ENCODE measurements at places on chromosomes 4 and X.

DNA sequence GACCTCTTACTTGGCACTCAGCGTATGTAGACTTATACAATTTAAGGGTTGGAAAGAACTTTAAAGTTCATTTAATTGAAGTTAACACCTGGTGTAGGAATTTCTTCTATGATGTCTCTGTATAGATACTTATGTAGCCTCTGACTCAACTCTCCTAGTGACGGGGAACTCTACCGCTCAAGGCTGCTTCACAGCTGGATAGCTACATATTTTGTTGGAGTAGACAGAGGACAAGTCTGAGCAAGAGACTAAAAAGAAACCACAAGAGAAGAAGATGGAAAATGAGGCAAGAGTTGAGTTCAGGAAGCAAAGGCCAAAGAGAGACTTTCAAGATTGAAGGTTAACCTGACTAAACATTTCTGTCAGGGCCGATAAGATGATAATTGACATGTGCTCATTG is 52.6 kb downstream of the GPR50 start:
- DNase-seq, result no peak

DNA sequence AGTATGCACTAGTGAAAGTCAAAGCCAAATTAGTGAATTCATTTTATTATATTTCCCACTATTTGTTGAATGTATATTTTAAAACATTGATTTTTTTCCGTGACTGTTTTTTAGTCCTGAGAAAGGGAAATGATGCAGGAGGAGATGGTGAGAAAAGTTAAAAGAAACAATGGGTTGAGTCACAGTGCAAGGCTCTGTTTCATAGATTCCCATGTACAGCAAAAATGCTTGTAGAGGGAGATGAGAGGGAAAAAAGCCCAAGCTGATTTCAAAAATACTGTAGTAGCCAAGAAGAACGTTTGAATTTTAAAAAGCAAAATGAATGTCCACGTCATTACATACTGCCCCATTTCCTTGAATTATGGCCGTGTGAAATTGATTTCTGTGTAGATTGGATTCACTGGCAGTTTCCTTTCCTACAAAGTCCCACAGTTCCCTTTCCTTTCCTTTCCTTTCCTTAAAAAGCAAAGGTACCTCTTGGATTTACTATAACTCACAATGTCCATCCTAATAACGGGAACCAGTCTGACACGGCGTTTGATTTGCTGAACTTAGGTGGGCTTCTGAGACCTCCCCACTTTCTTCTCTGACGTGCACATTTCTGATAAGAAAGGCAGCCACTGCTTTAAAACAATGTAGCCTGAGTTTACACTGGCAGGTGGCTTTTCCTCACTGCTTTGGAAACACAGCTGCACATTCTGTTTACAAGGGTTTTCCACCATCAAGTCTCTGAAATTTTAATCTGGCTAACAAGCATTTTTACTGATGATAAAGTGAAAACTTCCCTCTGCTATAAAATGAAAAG is 63.7 kb downstream of the SPCS3 start:
- DNase-seq, result no peak

- DNase-seq, result no peak
These were observed 53.3 kb downstream of the WFS1 start for GRCh38 chr4:6322761-6323566.

DNA sequence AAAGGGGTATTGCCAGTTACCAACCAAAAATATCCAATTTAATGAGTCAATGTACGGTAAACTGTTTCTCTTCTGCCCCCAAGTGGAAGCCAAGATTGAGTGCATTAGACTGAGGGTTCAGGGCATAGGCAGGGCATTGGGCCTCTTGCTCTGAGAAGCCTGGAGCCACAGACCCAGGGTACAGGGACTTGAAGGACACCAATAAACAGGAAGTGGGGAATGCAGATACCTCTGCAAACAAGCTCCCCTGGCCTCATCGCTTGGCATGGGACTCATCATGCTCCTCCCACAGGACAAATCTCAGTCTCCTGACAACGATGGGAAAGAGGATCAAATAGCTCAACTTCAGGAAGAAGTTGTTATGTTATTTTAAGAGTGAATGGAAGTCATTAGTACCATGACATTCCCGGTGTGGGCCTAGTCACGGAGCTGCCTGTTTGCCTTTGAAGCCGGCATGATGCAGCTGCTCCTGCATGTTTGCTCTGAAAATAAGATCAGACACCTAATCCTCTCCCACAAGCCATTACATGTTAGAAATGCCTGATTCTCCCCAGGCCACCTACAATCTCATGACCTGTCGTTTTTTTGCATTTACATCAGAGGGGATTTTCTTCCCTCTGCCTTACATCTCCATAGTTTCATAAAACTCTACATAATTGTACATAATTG is 224.2 kb downstream of the RCHY1 start:
- DNase-seq, result no peak

DNA sequence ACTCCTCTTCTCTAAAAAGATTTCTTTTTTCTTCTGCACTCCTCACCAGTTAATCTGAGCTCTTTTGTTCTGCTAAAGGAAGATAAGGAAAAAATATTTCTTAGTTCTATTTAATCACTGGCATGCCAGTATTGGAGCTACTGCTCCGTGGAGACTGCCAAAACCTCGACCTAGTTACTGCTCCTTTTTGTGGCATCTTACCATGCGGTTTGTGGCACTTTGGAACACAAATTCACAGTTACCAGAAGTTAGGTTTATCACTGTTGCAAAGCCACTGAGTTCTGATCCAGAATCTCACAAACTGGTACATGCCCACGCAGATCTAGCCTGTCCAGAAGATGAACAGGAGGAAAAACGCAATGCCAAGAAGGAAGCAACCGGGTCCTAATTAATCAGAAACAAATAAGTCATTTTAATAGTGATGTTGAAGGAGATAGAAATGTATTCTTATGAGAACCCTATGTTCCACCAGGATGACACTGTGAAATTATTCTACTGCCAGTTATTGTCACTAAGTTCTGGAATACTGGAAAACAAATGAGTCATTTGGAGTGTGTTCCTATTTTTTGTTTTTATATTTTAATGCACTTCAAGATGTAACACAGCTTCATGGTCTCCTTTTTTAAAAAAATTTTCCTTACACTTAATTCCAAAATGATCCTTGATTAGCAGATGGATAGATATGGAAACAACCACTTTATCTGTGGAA is 106.7 kb upstream of the GK2 start:
- DNase-seq, result no peak

DNA sequence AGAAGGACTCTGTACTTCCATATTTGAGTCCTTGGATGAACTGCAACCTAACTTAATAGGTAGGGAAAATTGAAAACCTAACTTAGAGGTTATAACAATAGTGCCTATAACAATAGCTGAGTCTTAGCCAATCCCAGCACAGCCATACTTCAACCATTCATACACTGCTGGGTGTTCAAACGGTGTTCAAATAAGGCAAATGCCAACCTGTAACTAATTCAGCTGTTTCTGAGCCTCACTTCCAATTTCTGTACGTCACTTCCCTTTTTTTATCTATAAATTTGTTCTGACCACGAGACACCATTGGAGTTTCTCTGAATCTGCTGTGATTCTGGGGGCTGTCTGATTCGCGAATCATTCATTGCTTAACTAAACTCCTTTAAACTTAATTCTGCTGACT is 9.6 kb upstream of the GRSF1 start:
- no peak for DNase-seq

- no peak for DNase-seq
These were observed 24.1 kb downstream of the HPRT1 start for GRCh38 chrX:134484039-134484438.

Measured in activated CD4-positive, alpha-beta T cell treated with anti-CD3 and anti-CD28 coated beads, Interleukin-2, amount 50 U/mL, for 48 hours (primary cell).